Ascending aorta (tissue), 2 donors: ENCODE measurements at places on chromosomes 16 and 17.

- peaks cover 3% of the 10 kb centered on the region for H3K4me1 ChIP-seq
- DNase-seq, result no peak
- no peak overlapping the region for H3K4me3 ChIP-seq
- no peaks in the 10 kb centered on the region for H3K36me3 ChIP-seq
- no peak overlapping the region for H3K27ac ChIP-seq
Measured at GRCh38 chr16:65728167-65728566, 606.3 kb upstream of the CDH11 start.

- no peaks in the 10 kb centered on the region for H3K27me3 ChIP-seq
- no peak overlapping the region for H3K27ac ChIP-seq
- H3K4me1 ChIP-seq, result no peaks in the 10 kb centered on the region
- H3K4me3 ChIP-seq, result no peak overlapping the region
Measured at GRCh38 chr16:85042167-85042526, 14.6 kb downstream of the KIAA0513 start.

- no peaks in the 10 kb centered on the region for H3K36me3 ChIP-seq
- H3K4me1 ChIP-seq, result no peaks in the 10 kb centered on the region
- H3K27me3 ChIP-seq, result no peaks in the 10 kb centered on the region
Measured at GRCh38 chr16:84699147-84699711, 571 bp upstream of the USP10 start.

DNA sequence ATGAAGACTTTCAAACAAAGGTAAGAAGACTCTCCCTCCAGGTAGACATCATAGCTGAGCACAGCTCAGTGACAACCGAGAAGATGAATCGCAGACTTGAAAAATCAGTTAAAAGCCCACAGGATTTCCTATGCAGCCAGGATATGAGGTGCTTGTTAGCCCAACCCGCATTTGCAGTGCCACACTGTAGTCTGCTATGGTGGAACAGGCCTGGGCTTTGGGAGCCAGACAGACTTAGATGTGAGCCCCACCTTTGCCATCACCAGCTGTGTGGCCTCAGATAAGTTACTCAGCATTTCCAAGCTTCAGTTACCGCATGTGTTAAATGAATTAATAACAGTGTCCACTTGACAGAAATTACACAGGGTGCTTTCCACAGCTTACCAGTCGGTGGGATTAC, 204.4 kb upstream of the HS3ST3A1 start:
- H3K4me1 ChIP-seq, result no peaks in the 10 kb centered on the region
- no peak for DNase-seq
- no peak overlapping the region for H3K4me3 ChIP-seq
- no peak overlapping the region for H3K27ac ChIP-seq

DNA sequence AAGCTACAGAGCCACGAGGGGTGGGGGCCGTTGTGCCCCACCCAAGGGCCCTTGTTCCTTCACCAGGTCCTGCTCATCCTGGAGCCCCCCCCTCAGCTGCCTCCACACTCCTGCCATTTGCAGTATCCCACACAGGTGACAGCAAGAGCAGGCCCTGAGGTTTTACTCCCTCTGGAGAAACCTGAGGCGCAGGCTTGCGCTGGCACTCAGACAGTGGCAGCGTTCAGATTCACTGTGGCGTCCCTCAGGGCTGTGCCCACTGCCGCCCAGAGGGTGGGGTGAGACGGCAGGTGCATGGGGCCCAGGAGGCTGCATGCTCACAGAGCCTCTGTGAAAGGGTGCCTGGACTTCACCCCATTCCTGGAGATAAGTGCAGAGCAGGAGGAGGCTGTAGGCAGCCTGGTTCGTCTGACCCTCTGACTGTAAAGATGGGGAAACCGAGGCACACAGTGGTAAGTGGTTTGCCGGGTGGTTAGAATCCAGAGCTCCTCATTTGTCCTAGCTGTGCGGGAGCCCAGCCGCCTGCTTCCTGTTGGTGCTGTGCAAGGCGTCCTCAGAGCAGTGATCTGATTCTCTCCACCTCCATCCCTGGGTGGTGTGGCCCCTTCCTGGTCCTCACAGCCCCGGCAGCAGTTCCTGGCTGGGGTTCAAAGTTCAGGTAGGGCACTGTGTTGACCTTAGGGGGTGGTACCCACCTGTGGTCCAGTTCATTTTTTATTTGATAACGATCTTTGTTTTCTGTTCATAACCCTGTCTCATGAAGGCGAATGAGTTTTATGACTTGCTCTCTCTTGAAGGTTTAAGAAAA, 1.6 kb downstream of the SPIRE2 start:
- peaks cover 5% of the 10 kb centered on the region for H3K4me1 ChIP-seq
- no peaks in the 10 kb centered on the region for H3K36me3 ChIP-seq
- no peaks in the 10 kb centered on the region for H3K27me3 ChIP-seq
- no peak for DNase-seq
- no peak overlapping the region for H3K4me3 ChIP-seq

DNA sequence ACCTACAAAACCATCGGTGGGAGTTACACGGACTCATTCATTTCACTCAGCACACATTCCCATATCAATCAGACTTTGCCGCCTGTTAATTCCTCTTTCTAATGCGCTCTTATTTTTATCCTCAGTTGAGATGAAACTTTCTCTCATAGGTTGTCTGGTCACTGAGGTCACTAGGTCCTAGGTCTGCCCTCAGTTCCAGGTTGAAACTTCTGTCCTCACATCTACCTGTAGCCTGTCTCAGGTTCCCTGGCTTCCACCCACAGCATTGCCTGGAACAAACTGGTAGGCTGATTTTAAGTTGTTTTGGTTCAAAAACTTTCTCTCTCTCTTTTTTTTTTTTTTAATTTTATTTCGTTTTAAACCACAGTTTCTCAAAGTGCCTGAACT, 119.7 kb downstream of the MAP2K6 start:
- no peak overlapping the region for H3K4me3 ChIP-seq
- no peaks in the 10 kb centered on the region for H3K27me3 ChIP-seq
- no peaks in the 10 kb centered on the region for H3K36me3 ChIP-seq
- H3K4me1 ChIP-seq, result no peaks in the 10 kb centered on the region
- no peak for DNase-seq

- no peak overlapping the region for H3K4me3 ChIP-seq
- DNase-seq, result no peak
- H3K36me3 ChIP-seq, result no peaks in the 10 kb centered on the region
Measured at GRCh38 chr16:87955302-87956097, 4.3 kb downstream of the BANP start.

GRCh38 chr17:49494986-49495841, at the start of gene NGFR:
TSS of gene NGFR (plus strand) at chr17:49495293. CDS start at chr17:49495418, 125 bp downstream.
- H3K36me3 ChIP-seq, result no peaks in the 10 kb centered on the region
- DNase-seq, result no peak
- H3K4me3 ChIP-seq, result peak within 1 kb of the TSS; percentile 67
- H3K4me1 ChIP-seq, result peaks cover 29% of the 10 kb centered on the region

DNA sequence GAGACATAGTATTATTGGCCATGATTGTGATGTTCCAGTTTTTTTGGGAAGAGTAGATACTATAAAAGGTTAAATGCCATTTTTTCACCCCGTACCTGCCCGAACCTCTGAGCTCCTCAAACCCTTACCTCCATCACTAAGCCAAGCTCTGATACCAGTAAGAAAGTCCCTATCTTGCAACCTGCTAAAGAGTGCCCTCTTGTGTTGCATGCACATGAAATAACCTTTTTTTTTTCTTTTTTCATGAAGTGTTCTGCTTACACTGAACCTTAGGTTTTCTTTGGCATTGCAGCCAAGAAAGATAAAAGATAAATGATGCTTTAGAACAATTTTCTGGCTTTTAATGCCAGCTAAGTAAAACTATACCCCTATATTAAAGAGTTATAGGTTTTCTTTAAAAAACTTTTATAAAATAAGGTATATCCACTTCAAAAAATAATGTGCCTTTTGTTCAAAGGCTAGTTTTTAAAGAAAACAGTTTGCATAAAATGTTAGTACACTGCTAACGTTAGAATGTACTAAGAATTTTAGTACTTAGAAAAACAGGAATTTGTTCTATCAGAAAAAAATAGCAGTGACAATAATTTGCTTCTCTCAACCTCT, 295.3 kb upstream of the PMFBP1 start:
- H3K4me1 ChIP-seq, result no peaks in the 10 kb centered on the region
- no peak overlapping the region for H3K4me3 ChIP-seq
- H3K36me3 ChIP-seq, result no peaks in the 10 kb centered on the region
- no peak for DNase-seq
- H3K27me3 ChIP-seq, result no peaks in the 10 kb centered on the region

- no peaks in the 10 kb centered on the region for H3K4me1 ChIP-seq
- H3K4me3 ChIP-seq, result no peak overlapping the region
- no peak overlapping the region for H3K27ac ChIP-seq
Measured at GRCh38 chr17:19945009-19945626, 32.5 kb downstream of the AKAP10 start.

- peaks cover 9% of the 10 kb centered on the region for H3K4me1 ChIP-seq
- no peaks in the 10 kb centered on the region for H3K27me3 ChIP-seq
- H3K27ac ChIP-seq, result no peak overlapping the region
Measured at GRCh38 chr17:17177176-17177575, 29.0 kb downstream of the PLD6 start.

DNA sequence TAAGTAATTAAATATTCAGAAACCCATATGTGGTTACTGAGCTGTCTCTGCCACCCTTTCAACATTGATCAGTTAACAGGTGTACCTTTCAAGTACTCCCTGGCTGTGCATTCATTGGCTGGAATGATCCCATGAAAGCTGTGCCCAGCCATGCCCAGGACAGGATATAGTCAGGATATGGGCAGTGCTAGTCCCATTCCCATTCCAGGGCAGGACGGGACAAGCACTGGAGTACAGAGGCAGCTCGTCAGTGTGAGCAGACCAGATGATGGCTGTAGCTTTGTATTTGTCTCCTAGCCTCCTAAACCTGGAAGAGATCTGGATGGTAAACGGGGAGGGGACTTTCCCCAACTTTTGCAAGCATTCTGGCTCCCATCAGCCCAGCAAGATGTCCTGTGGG, 22.5 kb downstream of the HEATR3 start:
- H3K36me3 ChIP-seq, result peaks cover 46% of the 10 kb centered on the region
- no peaks in the 10 kb centered on the region for H3K27me3 ChIP-seq
- DNase-seq, result no peak
- no peak overlapping the region for H3K4me3 ChIP-seq

DNA sequence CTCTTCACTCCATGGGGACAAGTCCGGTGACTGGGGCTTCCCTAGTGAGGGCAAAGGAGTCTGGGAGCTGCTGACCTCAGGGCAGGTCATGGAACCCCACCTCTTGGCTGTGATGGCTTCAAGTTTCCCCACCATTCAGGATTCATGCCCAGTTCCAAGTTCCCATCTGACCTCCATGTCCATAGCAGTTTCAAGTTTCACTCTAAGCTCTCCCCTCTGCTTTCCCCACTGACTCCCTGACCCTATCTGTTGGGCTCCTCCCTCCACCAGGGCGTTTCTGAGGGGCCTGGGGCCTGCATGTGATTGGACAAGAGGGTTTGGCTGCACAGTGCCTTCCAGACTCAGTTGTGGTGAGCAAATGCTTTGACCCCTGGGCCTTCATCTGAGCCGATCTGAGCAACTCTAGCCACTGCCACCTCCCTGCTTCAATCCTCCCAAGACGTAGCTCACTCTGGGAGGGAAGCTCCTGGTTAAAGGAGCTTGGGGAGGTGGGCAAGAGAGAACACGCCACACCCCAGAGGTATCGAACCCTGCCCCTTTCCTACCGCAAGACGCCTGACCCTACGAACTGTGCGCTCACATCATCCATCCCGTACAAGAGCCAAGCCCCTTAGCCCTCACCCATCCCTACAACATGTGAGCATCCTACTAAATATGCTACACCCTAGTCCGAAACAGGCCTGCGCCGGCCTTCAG, 8.3 kb downstream of the ZNF629 start:
- H3K36me3 ChIP-seq, result peaks cover 27% of the 10 kb centered on the region
- no peaks in the 10 kb centered on the region for H3K27me3 ChIP-seq
- H3K4me3 ChIP-seq, result no peak overlapping the region
- DNase-seq, result no peak

DNA sequence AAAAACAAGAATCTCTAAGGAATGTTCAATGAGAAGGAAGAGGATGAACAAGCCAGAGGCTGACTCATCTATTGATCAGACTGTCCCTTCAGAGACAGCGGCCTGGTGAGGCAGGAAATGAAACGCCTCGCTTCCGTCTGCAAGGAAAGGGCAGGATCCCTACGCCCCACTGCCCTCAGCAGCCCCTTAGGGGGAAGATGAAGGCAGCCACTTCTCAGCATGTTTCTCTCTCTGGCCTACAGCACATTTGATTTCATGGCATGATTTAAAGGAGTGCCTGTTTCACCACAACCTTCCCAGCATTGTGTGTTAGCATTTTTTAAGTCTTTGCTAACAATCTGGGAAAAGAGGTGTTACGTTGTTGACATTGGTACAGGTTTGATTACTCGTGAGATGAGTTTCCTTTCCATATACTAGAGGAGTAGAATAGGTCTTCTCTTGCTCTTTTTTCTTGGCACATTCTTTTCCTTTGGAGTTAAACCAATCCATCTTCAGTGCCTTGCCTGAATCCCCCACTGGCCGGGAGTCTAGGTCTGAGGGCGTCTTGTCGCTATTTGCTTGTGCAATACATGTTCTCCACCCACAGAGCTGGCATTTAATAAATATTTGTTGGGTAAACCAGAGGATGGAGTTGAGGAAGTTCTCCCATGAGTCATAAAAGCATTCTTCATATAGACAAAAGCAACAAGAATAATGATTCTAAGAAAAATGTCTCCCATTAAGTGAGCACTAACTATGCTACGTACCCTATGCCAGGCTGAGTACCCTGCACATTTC, 47.4 kb downstream of the RBFOX3 start:
- DNase-seq, result no peak
- H3K27ac ChIP-seq, result no peak overlapping the region
- no peaks in the 10 kb centered on the region for H3K36me3 ChIP-seq
- H3K4me1 ChIP-seq, result no peaks in the 10 kb centered on the region
- H3K27me3 ChIP-seq, result no peaks in the 10 kb centered on the region

DNA sequence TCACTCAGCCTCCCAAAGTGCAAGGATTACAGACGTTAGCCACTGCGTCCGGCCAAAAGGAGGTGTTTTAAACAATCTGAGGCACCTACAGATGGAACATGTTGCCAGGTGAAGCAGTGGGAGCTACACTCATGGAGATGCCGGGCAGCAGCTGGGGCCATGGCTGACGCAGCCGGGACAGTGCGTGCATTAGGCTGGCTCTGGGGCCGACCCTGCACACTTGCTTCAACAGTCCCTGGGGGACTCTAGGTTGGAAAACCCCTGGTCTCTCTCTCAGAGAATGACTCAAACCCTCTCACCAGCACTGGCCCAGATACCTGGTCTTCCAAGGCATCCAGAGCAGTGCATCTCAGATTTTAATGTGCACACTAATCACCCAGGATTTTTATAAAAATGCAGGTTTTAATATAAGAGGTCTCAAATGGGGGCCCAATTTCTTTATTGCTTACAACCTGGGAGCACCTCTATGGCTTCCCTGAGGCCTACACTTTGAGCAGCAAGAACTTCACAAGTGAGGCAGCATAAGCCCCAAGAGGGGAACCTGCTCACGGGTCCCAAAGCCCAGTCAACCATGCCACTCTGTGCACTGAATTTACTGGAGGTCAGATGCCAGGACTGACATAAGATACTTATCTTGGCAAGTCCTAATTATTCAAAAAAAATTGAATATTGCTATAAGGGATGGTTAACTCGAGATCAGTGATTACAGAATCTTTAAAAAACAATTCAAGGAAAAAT, 70.8 kb upstream of the TRAP1 start:
- no peak for DNase-seq
- H3K27me3 ChIP-seq, result no peaks in the 10 kb centered on the region
- H3K36me3 ChIP-seq, result peaks cover 22% of the 10 kb centered on the region
- no peak overlapping the region for H3K4me3 ChIP-seq
